ENCODE measurements at places on chromosomes 1 and 21.

GRCh38 chr1:27402349-27402754 is 9.9 kb downstream of the GPR3 start:
- no peak for DNase-seq

DNA sequence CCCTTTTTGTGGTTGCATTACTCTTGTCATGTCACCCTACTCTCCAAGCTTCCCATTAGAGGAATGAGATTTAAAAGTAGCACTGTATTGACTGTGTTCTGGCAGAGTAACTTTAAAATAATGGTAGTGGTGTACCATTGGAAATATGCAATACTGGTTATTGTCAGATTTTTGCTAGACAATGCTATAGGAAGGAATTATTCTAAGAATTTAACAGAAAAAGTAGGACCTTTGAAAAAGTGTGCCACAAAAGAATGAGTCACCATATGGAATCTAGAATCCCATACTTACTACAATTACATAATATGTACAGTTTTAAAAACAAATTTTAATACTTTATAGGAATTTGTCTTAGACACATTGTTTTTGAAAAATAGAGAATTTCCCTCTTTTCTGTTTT is 13.8 kb downstream of the MIER1 start:
- DNase-seq, result no peak

DNA sequence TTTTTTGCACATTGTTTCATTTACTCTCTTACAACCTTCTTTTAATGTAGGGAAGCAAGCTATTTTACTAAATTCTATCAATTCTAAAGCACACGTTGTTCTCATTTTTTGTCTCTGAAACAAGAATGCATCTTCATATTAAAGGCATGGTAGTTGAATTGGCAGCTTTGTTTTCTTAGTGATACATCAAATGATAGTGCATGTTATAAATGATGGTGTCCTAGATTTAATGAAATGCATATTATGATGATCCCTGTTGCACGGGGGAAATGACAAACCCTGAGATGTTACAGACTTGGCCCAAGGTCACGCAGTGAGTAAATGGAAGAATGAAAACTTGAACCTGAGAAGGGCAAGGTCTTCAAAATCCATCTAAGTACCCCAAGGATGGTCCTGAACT is 213.1 kb downstream of the KAZN start:
- DNase-seq, result no peak

- no peak for DNase-seq
Measured at GRCh38 chr1:207990876-207991582, 80.1 kb upstream of the CD34 start.

GRCh38 chr1:22543679-22544078 is 19.6 kb upstream of the EPHA8 start:
- DNase-seq, result no peak

DNA sequence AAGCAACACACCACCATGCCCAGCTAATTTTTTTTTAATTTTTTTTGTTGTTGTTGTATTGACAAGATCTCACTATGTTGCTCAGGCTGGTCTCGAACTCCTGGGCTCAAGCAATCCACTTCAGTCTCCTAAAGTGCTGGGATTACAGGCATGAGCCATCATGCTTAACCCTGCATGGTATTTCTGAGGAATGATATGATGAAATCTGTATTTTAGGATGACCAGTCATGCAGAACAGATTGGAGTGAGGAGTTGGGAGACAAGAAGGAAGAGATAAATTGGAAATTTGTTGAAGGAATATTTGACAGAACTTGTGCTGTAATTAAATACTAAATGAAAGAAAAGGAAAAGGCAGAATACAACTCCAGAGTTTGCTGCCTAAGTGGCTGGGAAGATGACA is 4.7 kb upstream of the NDUFS5 start:
- no peak for DNase-seq

All from KG1 (cell line).